ENCODE measurements at places on chromosomes 4 and X.

DNA sequence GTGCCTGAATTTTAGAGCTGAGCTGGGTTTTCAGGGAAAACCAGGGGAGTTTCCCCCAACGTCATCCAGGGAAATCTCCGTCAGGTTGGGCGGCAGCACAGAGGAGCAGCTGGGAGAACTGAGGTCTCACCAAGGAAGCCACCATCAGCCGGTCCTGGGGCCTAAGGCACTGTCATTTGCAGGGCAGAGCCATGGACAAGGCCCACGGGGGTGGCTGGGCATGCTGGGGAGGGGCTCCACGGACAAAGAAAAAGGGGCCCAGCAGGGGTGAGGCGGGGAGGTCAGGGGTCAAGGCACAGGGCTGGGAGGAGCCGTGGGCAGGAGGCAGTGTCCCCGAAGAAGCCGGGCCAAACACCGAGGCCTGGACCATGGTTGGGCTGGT, 109.8 kb downstream of the HMX1 start:
- no peak for DNase-seq

- DNase-seq: no peak
Observed at GRCh38 chr4:119785963-119786362, 157.4 kb upstream of the PDE5A start.

GRCh38 chr4:107376293-107376692, 340.2 kb upstream of the DKK2 start:
- no peak for DNase-seq

GRCh38 chr4:182222766-182223165, 20.4 kb upstream of the TENM3 start:
- no peak for DNase-seq

GRCh38 chrX:49257846-49258748, 6.4 kb downstream of the FOXP3 start:
- no peak for DNase-seq

DNA sequence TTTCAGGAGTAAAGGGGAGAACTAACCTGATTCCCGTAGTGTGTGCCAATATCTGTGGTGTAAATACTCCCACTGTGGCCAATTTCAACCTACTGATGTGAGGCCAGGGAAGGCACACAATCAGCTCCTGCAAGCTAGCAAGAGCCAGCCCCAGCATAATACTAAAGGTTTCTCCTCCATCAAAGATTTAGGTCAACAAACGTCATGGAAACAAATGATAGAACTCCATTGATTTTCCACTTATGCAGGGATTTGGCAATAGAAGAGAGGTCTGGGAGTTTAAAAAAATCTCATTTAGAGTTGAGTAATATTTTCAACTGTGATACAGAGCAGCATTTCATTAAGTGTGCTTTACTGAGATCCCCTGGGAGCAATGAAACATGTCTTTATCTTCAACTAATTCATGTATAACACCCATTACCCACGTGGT, 15.8 kb upstream of the VEGFD start:
- DNase-seq: no peak

- no peak for DNase-seq
Observed at GRCh38 chr4:73376251-73376650, 27.8 kb upstream of the ALB start.

GRCh38 chr4:2354118-2354517, 64.3 kb downstream of the ZFYVE28 start:
- DNase-seq: no peak

- no peak for DNase-seq
Observed at GRCh38 chr4:7812231-7812857, 127.3 kb downstream of the AFAP1 start.

DNA sequence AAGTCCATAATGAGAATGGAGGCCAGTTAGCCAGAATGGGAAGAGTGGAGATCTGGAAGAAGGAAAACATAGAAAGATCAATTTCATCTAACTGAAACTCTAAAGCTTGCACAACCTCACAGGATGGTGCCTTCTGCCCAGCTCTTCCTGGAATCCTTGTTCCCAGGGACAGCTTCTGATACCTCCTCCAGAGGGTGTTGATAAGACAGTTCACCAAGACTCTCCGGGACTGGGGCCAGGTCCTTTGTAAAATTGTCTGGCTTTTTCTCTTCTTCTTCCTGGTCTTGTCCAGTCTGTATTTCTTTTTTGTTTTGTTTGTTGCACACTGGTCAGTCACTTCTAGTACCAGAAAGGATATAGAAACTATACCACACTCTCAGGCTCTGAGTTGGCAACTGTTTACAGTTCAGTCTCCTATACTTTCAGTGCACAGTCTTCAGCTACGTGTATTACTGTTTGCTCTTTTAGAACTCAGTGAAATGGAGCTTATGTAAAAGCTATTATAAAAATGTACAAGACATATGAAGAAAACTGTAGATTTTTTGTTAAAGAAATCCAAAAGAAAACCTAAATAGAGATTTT, 142.8 kb upstream of the RPL34 start:
- no peak for DNase-seq

- peak; percentile 22 for DNase-seq
Observed at GRCh38 chr4:87017580-87018342, 83.0 kb downstream of the AFF1 start.

DNA sequence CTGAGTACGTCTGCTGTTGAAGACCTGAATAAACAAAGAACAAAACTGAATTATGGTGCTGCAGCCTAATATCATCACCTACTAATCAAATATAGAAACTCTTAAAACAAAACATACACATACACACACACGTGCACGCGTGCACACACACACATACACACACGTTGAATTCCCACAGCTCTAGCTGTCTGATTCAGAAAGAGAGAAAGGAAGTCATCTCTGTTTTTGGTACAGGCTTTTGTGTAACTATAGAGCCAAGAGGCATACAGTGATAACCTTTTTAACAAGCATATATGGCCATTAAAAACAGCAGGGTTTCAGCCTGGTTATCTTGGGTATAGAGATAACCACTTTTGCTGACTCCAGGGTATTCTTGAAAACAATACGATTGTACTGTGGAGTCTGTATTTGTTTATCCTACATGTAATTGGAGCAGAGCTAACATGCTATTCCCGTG, 823.2 kb downstream of the CCSER1 start:
- DNase-seq: no peak

GRCh38 chr4:40173470-40173875, 23.4 kb upstream of the RHOH start:
- no peak for DNase-seq

- DNase-seq: no peak
Observed at GRCh38 chr4:3518941-3519340, 13.3 kb downstream of the LRPAP1 start.

Data from T-helper 2 cell treated with Interferon-gamma antibody and Interleukin-4, amounts not matched to agents 5 μg/mL and 100 μg/mL, for 36 hours (primary cell).